ENCODE measurements at places on chromosomes 7 and 10. TPM values are rescaled to one million over a fixed set of nuclear protein-coding genes. Genes with fewer than 3 reads are reported as not detected.

The PRLHR gene
- total RNA-seq = not detected

DNA sequence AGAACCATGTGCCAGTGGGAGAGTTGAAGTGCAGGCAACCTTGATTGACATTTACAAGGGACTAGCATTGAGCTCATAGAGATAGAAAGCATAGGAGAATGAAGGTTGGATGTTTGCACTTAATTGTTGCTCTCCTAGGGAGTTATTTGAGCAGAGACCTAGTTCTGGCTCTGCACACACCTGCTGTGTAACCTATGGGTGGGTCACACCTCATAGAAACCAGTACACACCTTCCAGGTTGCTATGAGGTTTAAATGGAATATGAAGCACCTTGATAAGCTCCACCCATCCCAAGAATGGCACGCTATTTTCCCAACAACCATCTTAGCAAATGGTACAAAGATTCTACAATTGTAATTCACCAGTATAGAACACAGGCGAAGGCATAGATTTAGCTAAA lies 86.2 kb upstream of the AOAH start:
- DNase-seq = no peak

DNA sequence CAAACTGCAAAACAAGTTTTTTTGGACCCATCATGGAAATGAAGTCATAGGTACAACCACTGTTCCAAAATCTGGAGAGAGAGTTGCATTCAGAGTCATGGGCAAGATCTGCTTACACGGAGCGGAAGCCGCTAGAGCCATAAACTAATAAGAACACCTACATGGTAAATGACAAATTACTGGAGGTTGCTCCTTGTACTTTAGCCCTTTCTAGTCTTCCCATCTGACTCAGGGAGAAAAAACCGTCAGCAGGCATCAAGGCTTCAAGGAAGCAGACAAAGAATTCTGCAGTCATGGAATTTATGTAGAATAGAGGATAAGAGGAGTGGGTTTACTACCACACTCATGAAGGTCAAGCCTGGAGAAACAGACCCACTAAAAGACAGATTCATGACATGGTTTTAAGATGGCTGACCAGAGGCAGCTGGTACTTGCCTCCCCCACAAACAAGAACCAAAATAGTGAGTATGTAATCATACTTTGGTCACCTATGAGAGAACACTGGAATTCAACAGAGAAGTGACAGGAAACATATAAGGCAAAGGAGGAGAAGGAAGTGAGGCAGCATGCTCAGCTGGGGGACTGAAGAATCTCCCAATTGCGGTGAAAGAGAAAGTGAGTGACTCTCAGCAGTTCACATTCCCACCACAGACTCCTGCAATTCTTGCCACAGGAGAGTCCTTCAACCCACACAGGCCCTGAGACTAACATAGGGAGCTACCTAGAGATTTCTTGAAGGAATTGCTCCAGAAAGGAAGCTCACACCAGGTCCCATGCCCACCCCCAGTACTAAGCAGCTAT lies 42.4 kb upstream of the ASAH2 start:
- no peak for DNase-seq

DNA sequence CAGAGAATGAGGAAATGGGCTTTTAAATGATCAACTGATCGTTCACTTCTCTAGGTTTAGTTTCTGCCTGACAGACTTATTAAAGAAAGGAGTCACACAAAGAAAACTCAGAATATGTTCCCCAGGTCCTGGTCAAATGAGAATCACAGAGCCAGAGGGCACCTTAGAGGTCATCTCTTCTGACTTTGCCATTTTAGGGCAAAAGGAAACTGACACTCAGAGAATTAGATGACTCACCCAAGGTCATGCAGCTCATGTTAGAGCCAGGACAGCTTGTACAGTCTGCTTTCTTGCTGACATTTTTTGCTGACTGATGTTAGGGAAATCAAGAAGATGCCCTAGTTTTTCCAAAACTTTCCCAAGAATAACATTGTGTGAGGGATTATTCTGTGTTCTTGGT lies 312.7 kb upstream of the SP8 start:
- DNase-seq = no peak

The FEZF1 gene
- not detected for total RNA-seq

The WIPF3 gene
- total RNA-seq = 4.7 TPM

DNA sequence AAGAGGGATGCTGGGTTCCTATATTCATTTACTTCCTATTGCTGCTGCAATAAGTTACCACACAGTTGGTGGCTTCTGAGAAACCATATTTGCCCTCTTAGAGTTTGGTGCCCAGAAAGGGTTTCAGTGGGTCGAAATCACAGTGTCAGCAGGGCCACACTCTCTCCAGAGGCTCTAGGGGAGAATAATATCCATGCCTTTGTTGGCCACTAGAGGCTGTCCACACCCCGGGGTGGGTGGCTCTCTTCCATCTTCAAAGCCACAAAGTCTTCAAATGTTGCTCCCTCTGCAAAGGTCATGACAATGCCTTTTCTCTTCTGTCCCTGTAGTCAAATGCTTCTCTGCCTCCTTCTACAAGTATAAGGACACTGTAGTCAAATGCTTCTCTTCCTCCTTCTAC lies 989.4 kb downstream of the CCSER2 start:
- no peak for DNase-seq

The ACTR3C gene
- 8.3 TPM for total RNA-seq

DNA sequence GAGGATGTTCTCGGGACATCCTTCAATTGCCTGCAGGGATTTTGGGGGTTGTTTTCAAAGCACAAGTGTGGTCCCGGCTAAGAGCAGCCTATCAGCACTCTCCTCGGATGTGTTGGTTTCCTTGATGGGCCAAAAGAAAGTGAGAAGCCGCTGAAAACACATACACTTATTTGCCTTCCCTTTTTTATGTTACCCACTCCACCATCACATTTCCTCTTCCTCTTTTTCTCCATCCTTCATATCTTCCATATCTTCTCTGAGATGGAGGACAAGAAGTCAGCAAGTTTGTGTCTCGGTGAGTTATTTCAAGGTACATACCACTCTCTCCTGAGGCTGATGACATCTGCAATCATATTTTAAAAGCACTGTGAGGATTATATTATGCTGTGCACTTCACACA lies 64.0 kb downstream of the ZNF33B start:
- no peak for DNase-seq

The SLC26A3 gene
- 4.8 TPM for total RNA-seq

The NPY4R gene
- total RNA-seq = 5.0 TPM

- DNase-seq = no peak
Measured at GRCh38 chr10:26048756-26049155, 114.7 kb downstream of the MYO3A start.

GRCh38 chr10:72259491-72260238 lies 14.1 kb upstream of the DDIT4 start:
- peak; percentile 75 for DNase-seq

DNA sequence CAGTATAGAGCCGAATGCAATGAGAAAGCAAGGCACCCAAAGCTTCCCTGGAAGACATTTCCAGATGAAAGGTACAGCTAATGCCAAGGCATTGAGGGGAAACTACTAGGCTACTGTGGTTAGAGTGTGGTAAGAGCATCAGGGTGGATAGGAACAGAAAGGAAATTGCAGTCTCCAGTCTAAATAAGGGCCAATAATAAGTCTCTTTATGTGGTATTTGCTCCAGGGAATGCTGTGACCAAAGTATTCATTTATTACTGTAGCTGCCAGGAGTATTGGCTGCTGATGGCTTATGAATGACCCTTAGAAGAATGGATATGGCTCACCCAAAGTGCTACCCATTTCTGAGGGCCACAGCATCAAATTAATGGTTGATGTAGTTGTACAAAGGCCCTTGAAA lies 30.1 kb upstream of the POT1 start:
- DNase-seq = no peak

DNA sequence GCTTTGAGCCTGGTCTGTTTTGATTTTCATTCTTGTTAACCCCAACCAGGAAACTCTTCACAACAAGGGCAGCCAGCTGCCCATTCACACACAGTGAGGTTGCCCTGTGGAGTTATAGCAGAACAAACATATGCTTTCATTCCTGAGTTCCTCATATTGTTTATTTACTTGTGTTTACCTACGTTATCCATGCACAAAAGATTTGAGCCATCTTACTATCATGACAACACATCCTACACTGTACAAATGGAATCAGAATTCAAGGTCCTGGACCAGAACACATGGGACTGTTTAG lies 21.7 kb upstream of the BMPER start:
- DNase-seq = no peak

The SPACDR gene
- total RNA-seq = 0.95 TPM

The TNS3 gene
- total RNA-seq = 43.8 TPM

The CYP3A4 gene
- total RNA-seq = not detected

- no peak for DNase-seq
Measured at GRCh38 chr7:66950763-66951162, 29.7 kb downstream of the TMEM248 start.

- no peak for DNase-seq
Measured at GRCh38 chr10:8130973-8131911, 76.8 kb downstream of the GATA3 start.

The NANOS1 gene
- 4.7 TPM for total RNA-seq

DNA sequence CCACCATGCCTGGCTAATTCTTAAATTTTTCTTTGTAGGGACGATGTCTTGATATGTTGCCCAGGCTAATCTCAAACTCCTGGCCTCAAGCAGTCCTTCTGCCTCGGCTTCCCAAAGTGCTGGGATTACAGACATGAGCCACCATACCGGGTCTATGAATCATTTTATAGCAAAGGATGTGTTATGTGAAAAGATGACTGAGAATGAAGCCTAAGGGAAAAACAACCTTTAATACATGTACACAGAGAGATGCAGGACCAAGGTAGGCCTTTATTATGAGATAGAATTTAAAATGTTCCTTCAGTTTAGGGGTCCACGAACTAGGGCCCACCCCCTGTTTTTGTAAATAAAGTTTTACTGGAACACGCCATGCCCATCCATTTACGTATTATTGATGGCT lies 41.0 kb downstream of the UBE2H start:
- no peak for DNase-seq

The KCP gene
- total RNA-seq = 0.36 TPM

DNA sequence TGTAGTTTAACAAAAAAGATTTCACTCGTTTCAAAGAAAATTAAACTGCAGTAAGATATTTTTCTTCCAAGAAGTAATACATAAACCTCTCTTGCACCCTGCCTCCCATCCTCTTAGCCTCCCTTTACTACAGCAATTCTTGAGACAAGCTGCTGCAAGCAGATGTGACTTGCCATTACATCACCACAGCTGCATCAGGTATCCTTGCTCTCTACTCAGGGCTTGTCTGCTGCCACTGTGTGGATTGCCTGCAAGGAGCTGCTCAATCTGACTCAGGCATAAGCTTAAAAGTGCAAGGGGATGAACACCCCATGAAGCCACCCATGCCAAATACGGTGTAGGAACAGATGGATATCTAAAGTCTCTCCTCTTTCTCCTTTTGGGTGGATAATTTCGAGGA lies 609.9 kb downstream of the DNAJB9 start:
- no peak for DNase-seq

DNA sequence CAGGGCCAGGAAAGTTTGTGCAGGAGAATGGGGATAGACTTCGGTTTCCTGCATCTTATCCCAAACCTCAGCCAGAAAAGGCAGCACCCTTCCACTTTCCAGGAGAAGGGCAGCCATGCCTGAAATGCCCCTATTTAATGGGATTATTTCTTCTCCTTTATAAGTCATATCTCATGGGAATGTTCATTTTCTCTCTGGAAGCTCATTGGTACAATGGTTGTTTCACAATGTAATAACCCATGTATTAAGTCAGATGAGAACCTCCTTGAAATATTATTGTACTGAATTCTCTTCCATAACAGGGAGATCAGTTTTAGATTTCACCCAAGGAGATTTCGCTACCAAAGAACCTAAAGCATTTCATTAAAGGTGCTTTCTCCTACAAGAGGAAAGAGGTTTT lies 457.5 kb downstream of the KCNMA1 start:
- DNase-seq = no peak

DNA sequence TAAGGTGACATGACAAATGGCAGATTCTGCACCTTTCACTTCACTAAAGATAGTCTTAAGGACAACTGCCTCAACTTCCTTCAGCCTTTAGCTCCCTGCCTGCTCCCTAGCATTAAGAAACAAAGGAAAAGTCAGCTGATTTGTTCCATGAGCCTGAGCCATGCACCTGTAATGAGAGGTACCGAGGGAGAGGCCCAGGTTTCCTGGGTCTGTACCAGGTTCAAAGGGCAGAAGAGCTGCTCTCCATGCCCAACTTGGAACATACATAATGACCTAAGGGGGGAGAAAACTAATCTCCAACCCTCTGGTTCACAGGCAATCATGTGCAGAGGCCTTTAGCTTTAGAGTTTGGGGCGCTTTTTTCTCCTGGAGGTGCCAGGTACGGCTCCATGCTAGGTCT lies 111.2 kb downstream of the JAZF1 start:
- no peak for DNase-seq

DNA sequence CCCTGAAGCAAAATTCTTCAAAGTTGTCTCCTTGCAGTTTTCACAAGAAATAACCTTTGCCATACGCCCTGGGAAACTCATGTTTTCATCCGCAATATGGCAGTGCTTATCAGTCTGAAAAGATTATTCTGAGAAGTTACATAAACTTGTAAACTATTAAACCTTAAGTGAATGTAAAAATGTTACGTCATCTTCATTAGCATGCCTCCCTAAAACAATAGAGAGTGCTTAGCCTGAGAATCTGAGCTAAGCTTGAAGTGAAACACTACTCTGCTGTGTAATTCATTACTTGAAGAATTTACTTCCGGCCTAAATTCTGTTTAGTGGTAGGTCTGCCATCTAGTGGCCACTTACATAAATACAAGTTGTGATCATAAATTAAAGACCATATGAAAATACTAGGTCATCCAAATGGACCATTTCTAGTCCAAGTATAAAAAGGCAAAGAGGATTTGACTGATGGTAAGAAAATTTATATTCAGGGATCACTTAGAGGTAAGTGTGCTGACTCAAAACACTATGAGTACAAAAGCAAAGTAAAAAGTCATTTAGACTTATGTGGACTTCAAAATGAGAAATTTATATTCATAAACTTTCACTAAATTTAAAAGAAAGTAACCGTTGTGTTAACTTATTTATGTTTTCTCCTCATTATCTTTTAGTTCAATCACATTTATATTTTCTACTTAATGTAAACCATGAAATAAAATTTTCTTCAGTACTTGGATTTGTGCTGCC lies 745.1 kb upstream of the LRRTM3 start:
- DNase-seq = no peak

DNA sequence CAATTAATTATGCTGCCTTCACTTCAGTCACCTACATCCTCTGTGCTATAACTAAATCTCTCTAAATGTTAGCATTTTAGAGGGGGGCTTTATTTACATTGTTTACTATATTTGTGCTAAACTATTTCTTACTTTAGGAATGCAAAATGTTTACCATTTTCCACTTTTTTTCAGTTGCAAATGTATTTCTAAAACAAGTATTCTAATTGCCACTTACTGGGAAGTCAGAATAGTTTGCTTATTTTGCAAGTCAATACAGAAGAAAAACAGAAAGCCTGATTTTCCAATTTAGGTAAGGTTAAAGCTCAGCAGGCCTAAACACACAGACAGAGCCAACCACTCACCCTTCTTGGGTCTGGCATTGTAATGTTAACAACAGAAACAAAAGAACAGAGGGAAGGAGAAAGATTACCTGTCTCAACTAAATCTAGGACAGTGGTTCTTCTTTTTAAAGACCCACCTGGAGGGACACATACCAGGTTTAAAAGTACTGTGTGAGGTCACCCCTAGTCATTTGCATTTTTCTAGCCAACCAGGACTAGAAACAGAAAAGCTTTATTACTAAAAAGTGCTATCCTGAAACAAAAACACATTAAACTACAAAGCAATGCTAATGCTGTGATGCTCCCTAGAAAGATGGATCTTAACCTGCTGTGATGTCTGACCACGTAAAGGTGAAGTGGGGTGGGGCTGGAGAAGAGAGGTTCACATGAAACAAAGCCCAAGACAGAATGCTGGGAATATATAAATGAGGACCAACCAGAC lies 178.2 kb downstream of the SLC25A13 start:
- DNase-seq = no peak
